IPS DF 6.9 (cell line): ENCODE measurements at places on chromosomes 4 and X.

DNA sequence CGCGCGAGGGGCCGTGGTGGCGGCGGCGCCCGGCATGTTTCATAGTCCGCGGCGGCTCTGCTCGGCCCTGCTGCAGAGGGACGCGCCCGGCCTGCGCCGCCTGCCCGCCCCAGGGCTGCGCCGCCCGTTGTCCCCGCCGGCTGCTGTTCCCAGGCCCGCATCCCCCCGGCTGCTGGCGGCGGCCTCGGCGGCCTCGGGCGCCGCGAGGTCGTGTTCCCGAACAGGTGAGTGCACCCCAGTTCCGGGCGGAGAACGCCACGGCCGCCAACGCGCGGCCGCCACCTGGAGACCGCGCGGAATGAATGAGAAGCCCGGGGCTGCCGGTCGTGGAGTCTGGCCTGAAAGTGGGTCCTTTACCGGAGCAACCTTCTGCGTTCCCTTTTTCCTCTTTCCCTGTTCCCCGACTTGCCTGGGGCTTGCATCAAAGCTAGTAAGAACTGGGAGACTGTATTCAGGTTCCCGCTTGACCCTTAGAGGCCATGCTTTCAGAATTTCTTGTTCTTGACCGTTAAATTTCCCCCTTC, 429 bp downstream of the NOCT start:
- no peak for DNase-seq

DNA sequence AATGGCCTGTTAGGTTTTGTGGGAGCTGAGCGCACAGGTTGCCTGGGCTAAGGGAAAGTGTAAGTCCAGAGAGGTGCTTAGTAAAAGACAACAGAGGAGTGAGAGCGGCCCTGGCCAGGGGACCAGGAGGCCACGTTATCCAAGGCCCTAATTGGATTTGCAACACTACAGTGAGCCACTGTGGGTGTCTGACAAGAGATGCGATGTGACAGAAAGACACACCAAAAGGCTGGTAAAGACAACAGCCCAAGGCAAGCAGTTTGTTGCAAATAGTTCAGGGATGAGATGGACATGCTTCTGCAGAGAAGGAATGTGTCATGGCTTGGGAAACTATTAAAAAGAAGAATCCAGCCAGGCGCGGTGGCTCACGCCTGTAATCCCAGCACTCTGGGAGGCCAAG, 162.7 kb upstream of the KIT start:
- no peak for DNase-seq

GRCh38 chr4:145812919-145813318, 125.7 kb downstream of the ZNF827 start:
- no peak for DNase-seq

DNA sequence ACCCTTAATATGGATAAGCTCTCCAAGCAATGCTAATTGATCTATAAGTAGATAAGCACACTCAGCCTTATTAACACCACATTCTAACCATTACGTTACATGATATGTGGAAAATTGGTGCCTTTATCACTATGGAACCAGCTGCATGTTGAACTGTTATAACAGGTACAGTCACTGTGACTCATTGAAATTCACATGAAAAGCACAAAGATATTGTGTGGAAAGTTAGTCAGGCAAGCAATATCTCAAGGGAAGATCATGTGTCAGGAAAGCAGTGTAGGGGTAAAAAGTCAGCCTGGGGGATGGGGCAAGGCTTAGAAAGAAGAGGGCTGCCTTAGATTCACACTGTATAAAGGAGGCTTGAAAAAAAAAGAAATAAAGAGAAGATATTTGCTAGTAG, 313.7 kb upstream of the SMIM31 start:
- DNase-seq, result no peak

DNA sequence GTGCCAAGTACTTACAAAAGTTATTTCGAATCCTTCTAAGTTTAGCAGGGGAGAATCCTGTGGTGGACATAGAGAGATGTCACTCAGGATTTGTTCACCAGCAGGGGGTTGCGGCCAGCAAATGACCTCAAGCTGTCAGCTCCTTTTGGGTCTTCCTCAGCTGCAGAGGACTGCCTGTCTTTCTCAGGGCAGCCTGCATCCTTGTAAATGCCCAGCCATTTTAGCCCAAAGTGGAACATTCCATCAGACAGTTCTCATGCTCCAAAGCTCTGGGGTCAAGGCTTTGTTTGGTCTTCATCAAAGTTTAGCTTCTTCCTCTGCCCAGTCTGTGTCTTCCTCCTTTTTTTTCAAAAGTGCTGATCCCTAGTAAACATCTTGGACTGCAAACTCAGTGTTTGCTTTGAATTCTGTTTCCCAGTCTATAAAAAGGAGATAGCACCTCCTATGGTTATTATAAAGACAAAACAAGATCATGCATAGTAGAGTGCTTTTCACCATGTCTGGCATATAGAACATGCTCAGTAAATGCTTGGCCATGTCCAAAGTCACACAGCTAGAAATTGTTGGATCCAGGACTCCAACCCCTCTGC, 156.4 kb upstream of the GATB start:
- DNase-seq, result no peak

DNA sequence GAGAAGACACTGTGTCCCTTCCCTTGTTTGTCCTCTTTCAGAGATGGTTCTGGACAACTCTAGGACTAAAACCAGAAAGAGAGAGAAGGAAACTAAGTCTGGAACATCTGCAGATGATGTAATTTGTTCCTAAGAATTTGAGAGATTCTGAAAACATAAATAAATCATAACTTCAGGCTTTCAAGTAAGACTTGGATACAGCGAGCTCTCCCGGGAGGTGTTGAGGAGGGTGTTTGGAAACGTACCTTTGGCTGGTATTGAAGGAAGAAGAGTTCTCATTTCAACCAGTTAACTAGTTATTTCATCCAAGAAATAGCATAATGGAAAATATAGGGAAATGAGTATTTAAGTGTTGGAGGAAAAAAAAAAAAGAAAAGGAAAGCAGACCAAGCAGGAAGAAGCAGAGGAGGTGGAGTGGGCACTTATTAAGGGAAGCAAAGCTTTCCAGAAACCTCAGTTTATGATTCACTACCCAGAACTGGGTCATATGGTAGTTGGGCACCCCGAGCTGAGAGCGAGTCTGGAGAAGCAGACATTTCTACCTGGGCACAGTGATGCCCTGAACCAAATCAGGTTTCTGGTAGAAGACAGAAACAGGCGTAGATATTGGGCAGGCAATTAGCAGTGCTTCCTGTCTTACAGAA, 26.9 kb downstream of the CCNG2 start:
- DNase-seq, result no peak

GRCh38 chr4:113657586-113658233, 103.8 kb downstream of the CAMK2D start:
- no peak for DNase-seq

DNA sequence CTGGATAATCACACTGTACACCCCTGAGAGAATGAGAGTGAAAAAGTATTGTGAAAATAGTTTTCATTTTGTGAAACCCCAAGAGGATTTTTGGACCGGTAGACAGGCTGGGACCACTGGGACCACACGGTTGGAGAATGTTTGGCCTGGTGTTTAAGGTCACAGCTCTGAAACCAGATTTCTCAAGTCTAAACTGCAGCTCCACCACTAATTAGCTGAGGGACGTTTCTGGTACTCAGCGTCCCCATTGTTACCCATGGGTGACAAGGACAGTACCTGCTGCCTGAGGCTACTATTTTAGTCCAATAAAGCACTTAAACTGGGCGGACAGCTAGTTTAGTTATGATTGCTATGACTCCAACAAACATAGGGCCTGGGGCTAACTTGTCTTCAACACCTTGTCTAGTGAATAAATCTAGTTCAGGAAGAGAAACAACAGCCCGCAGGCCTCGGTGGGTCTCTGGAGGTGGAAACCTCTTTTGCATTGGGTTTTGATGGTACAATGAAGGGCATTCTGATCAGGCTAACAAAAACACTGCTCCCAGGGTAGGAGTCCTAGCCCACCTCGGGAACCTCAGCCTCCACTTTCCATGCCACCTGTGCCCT, 509 bp upstream of the USP11 start:
- no peak for DNase-seq

GRCh38 chr4:145103496-145103895, 5.4 kb downstream of the ABCE1 start:
- no peak for DNase-seq

GRCh38 chr4:76962406-76963130, 13.0 kb downstream of the SEPTIN11 start:
- no peak for DNase-seq

DNA sequence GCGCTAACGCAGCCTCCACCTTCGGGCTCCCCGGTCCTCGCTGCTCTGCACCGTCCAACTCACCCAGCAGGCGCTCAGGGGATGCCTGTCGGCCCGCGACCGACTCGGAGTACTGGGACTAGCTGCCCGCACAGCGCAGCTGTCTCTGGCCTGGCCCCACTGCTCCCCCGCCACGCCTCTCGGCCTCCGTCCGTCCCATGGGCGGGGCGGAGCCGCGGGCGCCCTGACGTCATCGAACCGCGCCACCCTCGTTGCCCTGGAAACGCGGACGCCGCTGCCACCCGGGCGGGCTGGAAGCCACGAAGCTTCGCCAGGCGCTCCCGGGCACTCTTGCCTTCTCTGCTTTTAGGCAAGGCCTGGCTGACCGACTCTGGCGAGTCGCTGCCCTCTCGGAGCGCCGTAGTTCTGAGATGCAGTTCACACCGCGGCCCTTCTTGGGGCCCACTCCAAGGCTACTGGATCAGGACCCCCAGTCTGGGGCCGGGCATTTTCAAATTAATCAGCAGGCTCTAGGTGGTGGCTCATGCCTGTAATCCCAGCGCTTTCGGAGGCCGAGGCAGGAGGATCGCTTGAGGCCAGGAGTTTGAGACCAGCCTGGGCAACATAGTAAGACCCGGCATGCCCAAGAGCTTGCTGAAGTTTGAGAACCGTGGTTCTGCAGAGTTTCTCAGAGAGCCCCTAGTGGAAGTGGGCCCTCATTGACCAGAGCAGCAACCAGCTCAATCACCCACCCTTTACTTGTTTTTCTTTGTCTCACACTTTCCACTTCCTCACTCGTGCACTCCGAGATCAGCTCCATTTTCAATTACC, 12.0 kb downstream of the ACOX3 start:
- peak; percentile 43 for DNase-seq

- DNase-seq, result no peak
These were observed 14.7 kb downstream of the SORCS2 start for GRCh38 chr4:7206911-7207567.

DNA sequence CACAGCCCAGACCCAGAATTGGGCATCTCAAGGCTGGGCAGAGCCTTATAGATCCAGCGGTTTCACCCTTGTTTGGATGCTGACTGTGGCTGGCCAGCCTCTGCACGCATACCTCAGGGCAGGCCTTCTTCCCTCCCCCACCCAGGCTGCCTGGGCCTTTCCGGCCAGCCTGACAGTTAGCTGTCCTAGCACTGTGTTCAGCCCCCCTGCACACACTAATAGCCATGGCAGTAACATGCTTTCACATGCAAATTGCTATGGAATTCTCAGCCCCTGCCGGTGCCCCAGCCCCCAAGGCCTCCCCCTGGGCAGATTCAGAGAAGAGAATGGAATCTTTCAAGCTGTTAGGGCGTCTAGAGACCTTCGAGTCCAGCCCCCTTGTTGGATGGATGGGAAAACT, 17.7 kb downstream of the EFNB1 start:
- DNase-seq, result peak; percentile 37

DNA sequence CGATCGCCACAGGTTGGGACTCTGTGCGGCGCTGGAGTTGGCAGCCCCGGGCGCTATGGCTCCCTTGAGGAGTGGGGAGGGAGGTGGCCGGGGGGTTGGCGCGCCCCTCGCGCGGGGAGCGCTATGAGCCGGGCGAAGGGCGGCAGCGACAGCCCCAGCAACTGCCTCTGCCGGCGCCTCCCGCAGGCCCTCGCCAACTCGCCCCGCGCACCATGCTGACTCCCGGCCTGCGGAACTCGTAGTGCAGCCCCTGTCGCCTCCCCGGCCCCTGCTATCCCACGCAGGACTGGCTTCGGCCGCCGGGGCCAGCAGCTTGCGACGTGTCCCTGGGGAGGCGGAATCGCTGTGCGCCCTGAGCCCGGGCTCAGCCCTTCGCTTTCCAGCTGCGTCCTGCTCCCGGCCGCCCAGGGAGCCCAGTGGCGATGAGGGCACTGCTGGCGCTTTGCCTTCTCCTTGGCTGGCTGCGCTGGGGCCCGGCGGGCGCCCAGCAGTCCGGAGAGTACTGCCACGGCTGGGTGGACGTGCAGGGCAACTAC, 415 bp downstream of the SHISA3 start:
- DNase-seq, result no peak

DNA sequence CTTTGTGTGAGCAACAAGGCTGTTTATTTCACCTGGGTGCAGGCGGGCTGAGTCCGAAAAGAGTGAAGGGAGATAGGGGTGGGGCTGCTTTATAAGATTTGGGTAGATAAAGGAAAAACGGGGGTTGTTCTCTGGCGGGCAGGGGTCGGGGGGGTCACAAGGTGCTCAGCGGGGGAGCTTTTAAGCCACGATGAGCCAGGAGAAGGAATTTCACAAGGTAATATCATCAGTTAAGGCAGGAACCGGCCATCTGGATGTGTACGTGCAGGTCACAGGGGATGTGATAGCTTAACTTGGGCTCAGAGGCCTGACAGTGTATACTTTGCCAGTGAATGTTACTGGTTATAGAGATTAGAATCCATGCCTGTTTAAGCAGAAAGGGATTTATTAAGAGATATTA, 19.7 kb upstream of the SPCS3 start:
- DNase-seq, result no peak

GRCh38 chr4:183441276-183441675, 3.2 kb upstream of the CDKN2AIP start:
- DNase-seq, result no peak

- DNase-seq, result no peak
These were observed 22.8 kb downstream of the STAP1 start for GRCh38 chr4:67581208-67581857.

DNA sequence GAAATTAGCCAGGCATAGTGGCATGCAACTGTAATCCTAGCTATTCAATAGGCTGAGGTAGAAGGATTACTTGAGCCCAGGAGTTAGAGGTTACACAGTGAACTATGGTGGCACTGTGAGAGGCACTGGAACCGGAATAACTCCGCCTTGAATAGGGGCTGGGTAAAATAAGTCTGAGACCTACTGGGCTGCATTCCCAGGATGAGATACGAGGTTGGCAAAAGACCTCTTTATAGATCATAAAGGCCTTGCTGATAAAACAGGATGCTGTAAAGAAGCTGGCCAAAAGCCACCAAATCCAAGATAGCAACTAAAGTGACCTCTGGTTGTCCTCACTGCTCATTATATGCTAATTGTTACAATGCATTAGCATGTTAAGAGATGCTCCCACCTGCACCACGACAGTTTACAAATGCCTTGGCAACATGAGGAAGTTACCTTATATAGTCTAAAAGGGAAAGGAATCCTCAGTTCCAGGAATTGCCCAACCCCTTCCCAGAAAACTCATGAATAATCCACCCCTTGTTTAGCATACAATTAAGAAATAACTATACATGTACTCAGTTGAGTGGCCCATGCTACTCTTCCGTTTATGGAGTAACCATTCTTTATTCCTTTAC, 88.6 kb downstream of the CENPC start:
- DNase-seq, result no peak

DNA sequence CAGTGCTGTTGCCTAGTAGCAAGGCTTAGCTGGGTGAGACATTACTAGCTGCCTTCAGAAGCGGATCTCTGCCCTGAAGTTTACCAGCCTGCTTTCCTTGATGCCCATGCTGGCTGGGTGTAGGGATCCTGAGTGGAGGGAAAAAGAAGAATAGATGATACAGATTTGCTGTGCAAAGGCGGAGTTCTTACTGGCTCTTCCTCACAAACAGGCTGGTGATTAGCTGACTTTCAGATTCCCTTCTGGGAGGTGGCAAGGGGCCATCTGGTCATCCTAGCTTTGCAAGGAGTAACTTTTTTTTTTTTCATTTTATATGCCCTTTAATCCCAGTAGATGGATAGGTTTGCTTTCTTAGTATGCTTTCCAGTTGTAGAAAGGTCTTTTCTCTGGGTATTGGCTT, 44.8 kb downstream of the SMARCA5 start:
- no peak for DNase-seq
